ENCODE measurements at places on chromosomes 6 and 20.
A peak's percentile ranks its signal among the peaks of the same experiment; 100 is the strongest.

GRCh38 chr20:47776639-47777038 is 8.6 kb downstream of the SULF2 start:
- no peak for DNase-seq

- no peak for DNase-seq
These were observed 29.8 kb downstream of the AIG1 start for GRCh38 chr6:143090314-143091044.

GRCh38 chr6:30981942-30982772 is 1.4 kb upstream of the MUC21 start:
- DNase-seq, result no peak

- no peak for DNase-seq
These were observed 672.9 kb upstream of the MARCKS start for GRCh38 chr6:113184291-113184690.

DNA sequence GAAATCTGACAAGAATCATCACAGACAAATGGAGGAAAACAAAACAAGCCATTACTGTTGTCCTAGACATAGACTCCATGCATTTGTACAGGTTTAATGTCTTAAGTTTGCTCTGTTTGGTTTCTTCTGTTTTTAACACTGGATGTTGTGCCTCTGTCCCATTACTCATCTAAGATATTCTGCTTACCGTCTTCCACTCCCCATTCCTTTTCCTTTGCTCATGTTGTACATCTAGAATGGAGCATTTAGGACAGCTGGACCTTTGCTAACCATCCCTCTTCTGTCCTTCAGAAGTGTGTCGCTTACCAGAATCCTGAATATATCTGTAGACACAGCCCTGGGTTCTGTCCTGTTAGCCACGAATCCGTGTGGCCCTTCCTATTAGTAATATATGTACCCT is 35.2 kb downstream of the RAB22A start:
- DNase-seq, result no peak

DNA sequence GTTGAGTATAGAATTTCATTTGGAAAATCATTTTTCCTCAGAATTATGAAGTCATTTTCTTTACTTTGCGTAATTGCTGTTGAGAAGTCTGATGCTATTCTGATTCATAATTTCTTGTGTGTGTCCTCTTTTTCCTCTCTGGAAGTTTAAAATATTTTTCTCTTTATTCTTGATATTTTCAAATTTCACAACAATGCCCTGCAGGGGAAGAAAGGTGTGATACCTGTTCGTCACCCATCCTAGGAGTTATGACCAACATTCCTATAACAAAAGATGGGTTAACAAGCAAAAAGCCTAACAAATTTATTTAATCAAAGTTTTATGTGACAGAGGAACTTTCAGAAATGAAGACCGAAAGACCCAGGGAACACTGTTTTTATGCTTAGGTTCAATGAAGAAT is 171.5 kb upstream of the AKIRIN2 start:
- no peak for DNase-seq

GRCh38 chr6:105164418-105164817 is 15.4 kb downstream of the POPDC3 start:
- no peak for DNase-seq

DNA sequence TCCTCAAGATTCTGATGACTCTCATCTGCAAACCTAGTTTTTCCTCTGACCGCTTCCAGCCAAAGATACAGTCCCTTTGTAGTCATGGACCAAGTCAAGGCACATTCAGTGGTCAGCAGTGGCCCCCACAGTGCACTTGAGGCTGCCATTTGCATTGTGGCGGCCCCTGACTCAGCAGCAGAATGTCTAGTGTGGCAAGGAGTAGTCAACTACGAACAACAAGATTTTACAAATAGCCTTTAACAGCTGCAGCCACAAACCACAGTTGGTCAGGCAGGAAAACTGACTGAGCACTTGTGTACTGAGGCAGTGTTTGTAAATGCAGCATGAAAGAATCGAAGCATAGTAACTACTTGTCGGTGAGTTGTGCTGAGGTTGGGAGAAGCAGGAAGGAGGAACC is 49.6 kb downstream of the SLC2A12 start:
- DNase-seq, result no peak

DNA sequence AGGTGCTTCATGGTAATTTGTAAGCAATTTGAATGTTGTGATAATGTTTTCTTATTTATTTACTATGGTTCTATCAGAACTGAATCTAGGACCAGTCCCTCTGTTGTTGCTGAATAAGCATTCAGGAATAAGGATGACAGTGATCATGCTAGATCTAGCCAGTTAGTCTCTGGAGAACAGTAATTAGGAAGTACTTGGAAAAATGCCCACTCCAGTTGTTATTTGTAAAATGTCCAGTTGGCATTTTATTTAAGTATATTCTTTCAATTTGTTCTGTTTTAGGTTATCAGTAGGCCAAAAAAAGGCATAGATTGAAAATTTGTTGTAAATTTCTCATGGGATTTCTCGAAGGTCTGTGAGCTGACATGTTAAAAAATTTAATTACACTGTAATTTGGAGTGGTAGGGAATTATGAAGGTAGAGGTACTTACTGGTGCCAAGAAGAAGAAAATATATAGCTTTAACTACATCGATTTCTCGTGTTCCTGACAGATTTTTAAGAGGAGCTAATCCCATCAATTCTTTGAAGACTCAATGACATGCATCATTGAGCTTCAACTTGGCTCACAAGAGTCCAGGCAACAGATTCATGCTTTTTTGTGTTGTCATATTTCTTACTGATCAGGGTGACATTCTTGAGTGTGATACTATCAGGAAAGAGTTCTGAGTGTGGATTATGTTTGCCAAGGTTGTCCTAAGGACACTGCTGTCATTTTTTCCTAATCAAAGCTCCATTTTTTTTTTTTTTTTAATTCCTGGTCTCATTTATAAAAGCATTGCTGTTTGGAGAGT is 177.3 kb downstream of the CARMIL1 start:
- DNase-seq, result no peak

DNA sequence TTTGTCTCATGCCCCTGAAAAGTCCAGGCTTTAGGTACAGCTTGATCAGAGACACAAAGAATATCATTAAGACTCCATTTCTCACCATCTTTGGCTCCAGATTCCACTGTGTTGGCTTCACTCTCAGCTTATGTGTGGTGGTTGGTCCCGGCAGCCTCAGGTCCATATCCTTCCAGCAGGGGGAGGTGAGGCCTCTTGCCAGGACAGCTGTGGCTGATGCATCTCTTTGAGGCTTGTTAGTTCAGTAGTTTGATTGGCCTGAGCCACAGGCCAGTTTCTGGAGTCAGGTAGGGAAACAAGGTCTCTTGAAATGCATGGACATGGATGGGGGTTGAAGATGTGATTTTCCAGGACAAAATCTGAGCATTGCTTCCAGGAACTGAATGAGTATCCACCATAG is 62.4 kb downstream of the JAG1 start:
- DNase-seq, result peak; percentile 15

DNA sequence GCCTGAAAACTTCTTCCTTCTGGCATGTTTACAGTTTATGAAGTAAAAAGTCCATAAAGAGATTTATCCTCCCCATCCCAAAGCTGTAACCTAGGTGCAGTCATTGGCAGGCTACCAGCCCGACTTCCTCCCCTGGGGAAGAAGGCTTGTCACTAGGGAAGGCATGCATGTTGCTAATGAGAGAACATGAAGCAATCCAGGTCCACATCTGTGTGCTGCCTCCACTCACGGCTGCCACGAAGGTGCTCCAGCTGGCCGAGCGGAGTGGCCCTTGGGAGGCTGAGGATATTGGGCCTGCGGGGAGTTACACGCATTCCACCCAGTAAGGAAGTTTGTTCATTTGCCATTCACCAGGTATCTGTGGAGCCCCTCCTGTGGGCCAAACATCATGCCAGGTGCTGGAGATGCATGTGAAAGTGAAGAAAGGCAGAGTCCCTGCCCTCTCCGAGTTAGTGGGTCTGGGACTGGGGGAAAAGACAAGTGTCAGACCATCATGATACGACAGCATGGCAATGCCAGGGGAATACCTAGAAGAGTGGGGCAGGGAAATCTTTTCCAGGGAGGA is 257.0 kb downstream of the NRN1 start:
- no peak for DNase-seq

- DNase-seq, result no peak
These were observed 73.1 kb downstream of the QKI start for GRCh38 chr6:163487606-163488005.

- DNase-seq, result no peak
These were observed 178.2 kb downstream of the CDH4 start for GRCh38 chr20:61430228-61430624.

- DNase-seq, result no peak
These were observed 43.3 kb downstream of the IL20RA start for GRCh38 chr6:137001299-137001976.

DNA sequence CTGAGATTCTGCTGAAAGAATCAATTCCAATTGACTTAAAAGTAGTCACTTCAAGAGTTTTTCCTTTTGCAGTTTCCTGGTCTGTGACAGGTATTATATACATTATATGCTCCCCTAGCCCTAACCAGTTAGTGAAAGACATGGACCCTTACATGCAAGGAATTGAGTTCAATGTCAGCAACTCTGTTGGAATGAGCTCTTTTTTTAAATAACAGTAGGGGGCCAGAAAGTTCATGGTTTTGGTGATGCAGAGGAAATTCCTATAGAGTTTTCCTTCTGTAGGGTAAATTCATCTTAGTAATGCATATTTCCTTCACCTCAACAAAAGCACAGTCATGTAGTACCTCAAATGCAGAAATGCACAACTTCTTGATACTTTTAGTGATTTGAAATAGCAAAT is 172.2 kb downstream of the KIF6 start:
- DNase-seq, result no peak

DNA sequence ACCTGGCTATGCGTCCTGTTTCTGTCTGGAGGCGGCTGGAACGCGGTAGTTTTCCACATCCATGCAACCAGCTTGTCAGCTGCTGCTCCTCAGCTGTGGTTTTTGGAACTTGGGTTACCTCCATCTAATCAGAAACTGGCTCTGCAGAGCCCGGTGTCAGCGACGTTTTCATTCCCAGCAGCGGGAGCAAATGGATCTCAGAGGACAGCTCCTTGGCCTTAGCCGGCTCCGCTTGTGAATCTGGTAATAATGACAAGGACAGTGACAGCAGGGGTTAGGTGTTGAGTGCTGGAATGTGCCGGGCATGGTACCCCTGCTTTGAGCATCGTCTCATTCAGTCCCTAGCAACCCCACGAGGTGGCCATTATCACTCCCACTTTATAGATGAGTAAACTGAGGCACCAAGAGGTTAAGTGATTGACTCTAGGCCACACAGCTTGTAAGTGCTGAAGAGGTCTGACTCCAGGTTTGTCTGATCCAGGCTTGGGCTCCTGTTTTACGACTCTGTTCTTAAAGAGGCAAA is 1.3 kb downstream of the SLCO4A1 start:
- DNase-seq, result no peak

GRCh38 chr6:88456221-88456859 is 290.2 kb upstream of the CNR1 start:
- no peak for DNase-seq

DNA sequence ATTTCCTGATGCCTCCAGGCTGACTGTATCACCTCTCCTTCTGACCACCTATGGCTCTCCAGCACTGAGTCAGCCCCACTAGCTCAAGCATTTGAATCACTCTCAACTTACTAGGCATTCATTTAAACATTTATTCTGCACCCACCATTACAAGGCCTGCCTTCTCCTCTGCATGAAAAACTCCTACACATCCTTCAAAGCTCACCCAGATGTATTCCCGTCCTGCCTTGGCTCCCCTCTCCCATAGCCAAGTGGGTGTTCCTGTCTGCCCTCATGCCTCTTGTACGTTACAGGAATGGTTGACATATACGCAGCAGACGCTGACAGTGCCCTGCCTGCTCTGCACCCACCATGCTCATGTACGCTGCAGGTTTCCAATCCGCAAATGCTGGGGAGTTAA is 21.6 kb downstream of the KCNK17 start:
- DNase-seq, result no peak

- DNase-seq, result no peak
These were observed 57.5 kb downstream of the RREB1 start for GRCh38 chr6:7165002-7165889.

GRCh38 chr20:36883977-36884535 is 8.1 kb downstream of the TLDC2 start:
- no peak for DNase-seq

- DNase-seq, result no peak
These were observed 59.1 kb upstream of the BHLHE23 start for GRCh38 chr20:63065911-63066310.

DNA sequence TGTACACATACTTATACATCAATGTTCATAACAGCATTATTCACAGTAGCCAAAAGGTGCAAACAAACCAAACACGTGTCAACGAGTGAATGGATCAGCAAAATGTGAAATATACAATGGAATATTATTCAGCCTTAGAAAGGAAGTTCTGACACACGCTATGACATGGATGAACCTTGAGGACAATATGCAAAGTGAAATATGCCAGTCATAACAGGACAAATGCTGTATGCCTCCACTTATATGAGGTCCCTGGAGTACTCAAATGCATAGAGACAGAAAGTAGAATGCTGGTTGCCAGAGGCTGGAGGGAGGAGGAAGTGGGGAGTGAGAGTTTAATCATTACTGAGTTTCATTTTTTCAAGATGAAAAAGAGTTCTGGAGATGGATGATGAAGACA is 37.8 kb upstream of the IGF2R start:
- DNase-seq, result peak; percentile 93

DNA sequence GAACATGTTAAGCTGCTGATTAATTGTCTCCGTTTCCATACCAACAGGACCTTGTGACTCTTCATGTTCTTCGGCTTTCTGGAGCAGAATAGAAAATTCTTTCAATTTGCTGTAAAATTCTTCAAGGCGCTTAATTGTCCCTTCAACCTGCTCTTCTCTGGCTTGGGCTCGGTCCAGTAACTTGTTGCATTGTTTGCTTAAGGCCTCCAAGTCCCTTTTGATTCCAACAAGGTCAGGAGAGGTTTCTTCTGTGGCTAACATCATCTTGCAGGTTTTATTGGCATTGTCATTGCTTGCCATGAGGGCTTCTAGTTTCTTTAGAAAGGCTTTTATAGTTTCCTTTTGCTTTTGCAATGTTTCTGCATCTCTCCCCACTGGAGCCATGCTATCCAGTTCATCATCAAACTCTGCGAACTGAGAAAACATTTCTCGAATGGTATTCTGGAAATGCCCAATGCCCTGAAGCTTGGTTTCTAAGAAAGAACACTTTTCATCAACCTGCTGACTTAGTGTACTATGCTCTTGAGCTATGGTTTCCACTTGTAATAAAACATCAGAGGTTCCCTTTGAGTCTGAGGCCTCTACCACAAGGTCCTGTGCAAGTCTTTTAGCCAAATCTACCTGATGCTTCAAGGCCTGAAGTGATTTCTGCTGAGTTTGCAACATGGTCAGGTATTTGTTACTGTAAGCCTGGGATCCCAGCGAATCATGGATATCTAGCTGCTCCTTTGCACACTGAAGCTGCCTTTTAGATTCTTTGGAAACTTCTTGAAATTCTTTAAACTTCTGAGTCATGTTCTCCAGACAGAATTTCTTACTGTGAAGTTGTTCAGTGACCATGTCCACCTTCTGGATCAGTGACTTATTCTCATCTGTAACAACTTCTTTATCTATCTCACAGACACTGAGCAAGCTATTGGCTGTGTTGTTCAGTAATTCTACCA is 90.2 kb downstream of the DST start:
- DNase-seq, result no peak

DNA sequence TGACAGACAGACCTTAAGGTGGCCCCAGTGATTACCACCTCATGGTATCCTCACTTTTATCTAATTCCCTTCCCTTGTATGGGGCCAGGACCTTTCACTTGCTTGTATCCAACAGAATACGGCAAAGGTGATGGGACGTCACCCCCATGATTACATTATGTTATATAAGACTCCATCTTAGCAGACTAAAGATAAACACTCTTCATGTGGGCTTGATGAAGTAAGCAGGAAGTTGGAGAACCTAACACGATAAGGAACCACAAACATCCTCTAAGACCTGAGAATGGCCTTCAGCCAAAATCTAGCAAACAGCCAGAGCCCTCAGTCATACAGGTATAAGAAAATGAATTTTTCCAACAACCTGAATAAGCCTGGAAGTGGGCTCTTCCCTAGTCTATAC is 8.0 kb downstream of the SLC17A3 start:
- peak; percentile 35 for DNase-seq

Measured in activated CD4-positive, alpha-beta T cell treated with anti-CD3 and anti-CD28 coated beads, Interleukin-10, Interleukin-2, amounts not matched to agents 100 ng/mL and 50 ng/mL, durations not matched to agents 16 hours and 8 hours (primary cell).